ENCODE measurements at places on chromosomes 5 and 9.
A peak's percentile ranks its signal among the peaks of the same experiment; 100 is the strongest.

- no peak for DNase-seq
These were observed 60.7 kb downstream of the COL5A1 start for GRCh38 chr9:134702291-134702690.

DNA sequence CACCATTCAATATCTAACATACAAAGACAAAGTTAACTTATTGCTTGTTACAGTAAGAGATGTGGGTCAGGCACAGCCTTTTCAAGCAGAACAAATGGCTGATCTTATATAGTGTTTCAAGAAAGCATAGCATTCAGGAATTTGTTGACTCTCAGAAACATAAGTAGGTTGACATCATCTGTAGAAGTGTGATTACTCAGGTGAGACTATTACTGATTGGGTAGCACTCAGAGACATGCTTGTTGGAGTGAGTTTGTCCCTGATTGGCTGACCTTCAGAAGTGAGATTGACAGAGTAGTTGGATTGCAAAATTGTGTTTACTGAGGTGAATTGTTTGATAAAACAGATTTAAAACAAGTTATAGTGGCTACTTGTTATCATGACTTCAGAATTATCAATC lies 30.7 kb upstream of the TNPO1 start:
- no peak for DNase-seq

DNA sequence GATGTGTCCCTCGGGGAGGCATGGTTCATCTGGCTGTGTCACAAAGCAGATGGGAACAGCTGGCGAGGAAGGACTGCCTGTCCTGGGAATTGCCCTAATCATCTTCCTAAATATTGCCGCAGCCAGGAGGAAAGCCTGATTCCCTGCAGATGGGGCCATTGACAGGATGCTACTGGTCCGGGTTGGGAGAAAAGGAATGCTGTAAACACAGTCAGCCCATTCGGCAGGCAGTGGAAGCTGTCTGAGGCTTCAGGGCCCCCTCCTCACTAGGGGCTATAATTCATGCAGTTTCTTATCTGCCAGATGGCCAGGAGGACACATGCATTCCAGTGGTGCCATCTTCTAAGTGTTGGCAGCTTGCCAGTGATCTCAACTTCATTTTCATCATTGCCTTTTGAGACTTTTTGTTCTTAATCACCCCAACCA lies 110.3 kb downstream of the KCNIP1 start:
- DNase-seq = no peak

DNA sequence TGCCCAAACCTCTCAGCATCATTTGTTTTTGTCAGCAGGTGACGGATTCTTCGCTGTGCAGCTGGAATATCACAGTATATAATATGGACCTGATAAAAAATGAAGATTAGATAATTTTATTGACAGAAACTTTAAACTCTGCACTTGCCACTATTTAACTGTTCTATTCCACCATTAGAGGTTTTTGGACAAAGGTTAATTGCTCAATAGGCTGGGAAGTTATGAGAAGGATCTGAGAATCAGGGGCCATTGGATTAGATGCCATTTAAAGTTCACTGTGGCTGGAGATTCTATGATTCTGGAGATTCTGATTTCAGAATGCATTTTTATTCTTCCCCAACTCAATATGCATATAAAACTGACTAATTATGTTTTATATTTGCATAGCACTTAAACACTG lies 59.8 kb upstream of the ANXA1 start:
- DNase-seq = no peak

DNA sequence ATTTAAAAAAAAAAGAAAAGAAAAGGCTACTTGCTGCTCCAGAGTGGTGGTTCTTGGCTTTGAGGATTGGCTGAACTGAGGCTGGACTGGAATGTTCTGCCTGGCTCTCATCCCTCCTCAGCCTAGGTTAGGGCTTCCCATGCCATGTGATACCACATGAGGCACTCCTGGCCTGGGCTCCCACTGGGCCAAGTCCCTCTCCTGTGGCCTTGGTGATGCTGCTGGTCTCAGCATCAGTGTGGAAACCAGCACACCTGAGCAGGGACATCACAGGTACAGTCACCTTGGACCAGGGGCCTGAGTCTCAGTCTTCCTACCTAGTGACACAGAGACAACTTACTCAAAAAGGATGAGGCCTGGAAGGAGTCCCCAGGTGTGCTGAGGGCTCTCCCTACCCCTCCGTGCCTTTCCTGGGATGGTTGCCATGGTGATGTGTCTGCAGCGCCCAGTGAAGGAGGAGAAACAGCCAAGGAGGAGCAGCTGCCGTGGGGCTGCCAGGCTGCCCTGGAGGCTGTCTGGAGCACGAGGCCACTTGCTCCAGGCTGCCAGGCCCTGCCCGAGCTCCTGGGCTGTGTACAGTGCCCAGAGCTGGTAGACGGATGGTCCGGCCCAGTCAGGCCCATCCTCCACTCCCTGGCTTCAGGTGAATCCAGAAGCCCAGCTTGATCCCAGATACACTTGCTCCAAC lies 71.0 kb downstream of the WNK2 start:
- DNase-seq = no peak

- no peak for DNase-seq
These were observed 115.3 kb downstream of the UBE2R2 start for GRCh38 chr9:33932078-33932807.

DNA sequence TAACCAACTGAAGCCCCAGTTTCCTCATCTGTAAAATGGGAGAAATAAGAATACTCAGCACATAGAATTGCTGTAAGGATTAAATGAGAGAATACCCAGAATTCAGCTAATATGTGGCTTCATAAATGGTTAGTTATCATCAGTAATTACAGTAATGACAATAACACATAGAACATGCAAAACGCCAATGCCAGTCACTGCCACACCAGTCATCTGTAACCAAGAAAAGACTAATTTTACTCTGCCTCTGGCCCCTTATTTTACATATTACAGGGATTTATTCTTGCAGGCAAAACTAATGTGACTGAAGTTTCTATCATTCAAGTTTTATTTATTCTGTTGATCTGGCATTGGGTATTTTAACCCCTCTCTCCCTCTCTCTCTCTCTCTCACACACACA lies 46.5 kb downstream of the EBF1 start:
- DNase-seq = no peak

GRCh38 chr5:53923961-53924360 lies 363.5 kb downstream of the NDUFS4 start:
- no peak for DNase-seq

- no peak for DNase-seq
These were observed 50.4 kb upstream of the SLC2A8 start for GRCh38 chr9:127346584-127346983.

- no peak for DNase-seq
These were observed 122.3 kb downstream of the MARCHF11 start for GRCh38 chr5:16057277-16057676.

GRCh38 chr5:11377896-11378295 lies 526.4 kb downstream of the CTNND2 start:
- DNase-seq = no peak

DNA sequence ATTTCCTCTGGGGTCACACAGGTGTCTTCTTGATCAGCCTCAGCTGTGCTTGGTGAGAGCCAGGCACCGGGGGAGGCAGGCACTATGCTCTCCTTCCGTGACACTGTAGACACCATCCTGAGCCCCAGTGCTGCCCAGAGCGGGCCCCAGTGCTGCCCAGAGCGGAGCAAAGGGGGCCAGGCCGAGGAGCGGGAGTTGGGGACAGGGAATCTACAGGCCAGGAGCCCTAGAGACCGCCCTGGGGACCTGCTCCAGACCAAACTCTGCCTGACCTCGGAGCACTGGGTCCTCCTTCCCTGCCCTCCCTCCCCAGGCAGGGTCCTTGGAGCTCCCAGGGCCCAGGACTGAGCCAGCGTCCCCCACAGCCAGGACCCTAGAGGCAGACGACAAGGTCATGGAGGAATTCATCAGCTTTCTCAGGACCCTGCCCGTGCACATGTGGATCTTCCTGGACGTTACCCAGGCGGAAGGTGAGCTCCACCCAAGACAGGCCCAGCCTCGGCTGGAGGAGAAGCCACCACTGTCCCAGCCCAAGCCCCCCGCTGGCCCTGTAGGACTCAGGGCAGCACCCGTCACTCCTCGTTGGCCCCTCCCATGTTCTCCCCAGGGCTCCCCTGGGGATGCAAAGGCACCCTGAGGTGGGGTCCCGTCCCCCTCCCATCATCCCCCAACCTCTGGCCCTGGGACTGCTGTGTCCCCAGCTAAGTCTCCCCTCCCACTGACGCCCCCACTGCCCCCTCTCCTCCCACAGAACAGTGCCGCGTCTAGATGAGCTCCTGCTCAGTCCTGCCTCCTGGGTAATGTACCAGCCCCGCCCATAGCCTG lies 30.2 kb downstream of the PAEP start:
- DNase-seq = no peak

DNA sequence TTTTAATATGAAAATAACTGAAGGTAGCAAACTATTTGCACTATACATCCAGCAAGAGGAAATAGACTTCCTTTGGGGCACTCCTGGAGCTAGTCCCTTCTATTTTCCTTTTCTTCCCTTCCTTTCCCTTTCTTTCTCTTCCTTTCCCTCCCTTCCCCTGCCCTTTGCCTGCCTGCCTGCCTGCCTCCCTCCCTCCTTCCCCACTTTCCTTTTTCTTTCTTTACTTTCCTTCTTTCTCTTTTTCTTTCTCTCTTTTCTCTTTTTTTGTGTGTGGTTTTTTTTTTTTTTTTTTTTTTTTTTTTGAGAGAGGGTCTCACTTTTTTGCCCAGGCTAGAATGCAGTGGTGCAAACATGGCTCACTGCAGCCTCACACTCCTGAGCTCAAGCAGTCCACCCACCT lies 17.3 kb upstream of the CXXC5 start:
- DNase-seq = no peak

- no peak for DNase-seq
These were observed 6.9 kb downstream of the LHX3 start for GRCh38 chr9:136197930-136198604.

GRCh38 chr9:118561051-118561450 lies 808.2 kb downstream of the BRINP1 start:
- no peak for DNase-seq

- DNase-seq = no peak
These were observed 42.7 kb downstream of the HSDL2 start for GRCh38 chr9:112422417-112423148.

DNA sequence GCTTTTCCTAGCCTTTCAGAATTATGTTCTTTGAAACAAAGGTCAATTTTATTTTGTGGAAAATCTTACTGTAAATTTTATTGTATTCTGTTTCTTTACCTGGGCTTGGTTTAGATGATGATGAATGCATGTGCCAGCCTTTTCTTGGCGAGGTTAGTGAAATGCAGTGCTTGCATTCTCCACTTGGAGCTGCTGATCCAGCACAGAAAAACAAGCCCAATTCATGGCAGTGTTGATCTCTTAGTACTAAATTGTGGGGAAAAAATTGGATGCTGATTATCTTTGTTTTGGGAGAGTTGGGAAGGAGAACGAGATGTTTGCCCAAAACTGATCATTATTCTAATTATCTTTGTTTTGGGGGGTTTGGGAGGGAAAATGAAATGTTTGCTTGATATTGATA lies 3.7 kb downstream of the HABP4 start:
- DNase-seq = no peak

DNA sequence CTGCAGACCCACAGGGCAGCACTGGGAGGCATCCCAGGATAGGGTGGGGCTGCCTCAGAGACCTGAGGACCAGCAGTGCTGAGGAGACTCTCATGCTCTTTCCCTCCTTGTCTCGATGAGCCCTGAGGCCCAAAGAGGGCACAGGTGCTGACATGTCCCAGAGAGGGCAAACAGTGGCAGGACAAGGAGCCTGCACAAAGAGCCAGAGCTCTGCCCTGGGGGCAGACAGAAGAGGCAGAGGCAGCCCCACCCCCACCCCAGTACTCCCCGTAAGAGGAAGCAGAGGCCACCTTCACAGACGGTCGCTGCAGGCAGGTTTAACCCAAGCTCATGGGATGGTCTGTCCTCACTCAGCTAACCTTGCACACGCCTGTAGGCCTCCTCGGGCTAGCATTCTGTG lies 29.4 kb upstream of the TTLL11 start:
- DNase-seq = no peak

DNA sequence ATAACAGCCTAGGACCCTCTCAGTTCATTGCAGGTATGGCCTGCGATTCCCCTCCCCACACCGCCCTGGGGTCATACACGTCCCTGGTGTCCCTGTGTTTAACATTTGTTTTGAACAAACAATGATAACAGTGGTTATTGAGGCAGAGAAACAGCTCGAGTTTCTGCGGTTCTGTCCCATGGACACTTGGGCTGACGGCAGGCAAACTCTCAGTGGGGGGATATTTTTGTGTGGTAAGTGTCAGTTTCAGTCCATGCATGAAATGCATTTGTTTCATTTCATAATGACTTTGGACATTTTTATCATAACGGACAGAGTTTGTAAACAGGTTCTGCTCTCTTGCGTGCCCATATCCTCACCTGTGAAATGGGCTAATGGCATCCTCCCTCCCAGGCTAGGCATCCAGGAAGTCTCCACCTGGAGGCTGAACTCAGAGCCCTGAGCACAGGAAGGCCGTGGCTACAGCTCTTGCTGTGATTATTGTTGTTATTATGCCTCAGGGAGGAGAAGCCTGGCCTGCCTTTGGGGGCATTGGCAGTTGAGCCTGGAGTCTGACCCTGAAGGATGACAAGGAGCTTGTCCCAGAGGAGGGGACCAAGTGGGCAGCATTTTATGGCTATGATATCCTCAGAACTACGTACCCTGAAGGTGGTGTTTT lies 190.9 kb downstream of the GADD45G start:
- no peak for DNase-seq

- peak; percentile 26 for DNase-seq
These were observed 132.2 kb upstream of the HMHB1 start for GRCh38 chr5:143679777-143680176.

GRCh38 chr9:100455470-100455869 lies 17.5 kb upstream of the TMEFF1 start:
- DNase-seq = no peak

Measured in LoVo (cell line).